ENCODE measurements at places on chromosomes 3 and 15. TPM values are rescaled to one million over a fixed set of nuclear protein-coding genes. Genes with fewer than 3 reads are reported as not detected.
A peak's percentile ranks its signal among the peaks of the same experiment; 100 is the strongest.

- no peak for DNase-seq
These were observed 11.6 kb downstream of the TRPC1 start for GRCh38 chr3:142735462-142735861.

DNA sequence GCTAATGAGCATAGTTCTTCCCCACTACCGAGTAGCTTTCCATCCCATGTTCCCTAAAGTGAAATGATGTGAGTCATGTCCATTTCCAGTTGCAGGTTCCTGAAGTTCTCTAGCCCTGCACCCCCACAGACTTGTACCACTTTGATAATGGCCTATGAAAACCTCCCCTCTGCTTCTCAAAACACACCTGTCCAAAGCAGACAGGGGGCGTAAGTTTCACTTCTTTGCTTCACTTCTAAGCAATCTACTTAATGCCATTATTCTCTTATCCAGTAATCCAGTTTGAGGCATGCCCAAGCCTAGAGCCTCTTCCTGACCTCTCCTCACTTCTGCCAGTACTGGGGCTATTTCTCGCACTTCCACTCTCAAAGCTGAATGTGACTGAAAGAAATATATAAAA, 305.1 kb downstream of the IGSF11 start:
- DNase-seq = no peak

DNA sequence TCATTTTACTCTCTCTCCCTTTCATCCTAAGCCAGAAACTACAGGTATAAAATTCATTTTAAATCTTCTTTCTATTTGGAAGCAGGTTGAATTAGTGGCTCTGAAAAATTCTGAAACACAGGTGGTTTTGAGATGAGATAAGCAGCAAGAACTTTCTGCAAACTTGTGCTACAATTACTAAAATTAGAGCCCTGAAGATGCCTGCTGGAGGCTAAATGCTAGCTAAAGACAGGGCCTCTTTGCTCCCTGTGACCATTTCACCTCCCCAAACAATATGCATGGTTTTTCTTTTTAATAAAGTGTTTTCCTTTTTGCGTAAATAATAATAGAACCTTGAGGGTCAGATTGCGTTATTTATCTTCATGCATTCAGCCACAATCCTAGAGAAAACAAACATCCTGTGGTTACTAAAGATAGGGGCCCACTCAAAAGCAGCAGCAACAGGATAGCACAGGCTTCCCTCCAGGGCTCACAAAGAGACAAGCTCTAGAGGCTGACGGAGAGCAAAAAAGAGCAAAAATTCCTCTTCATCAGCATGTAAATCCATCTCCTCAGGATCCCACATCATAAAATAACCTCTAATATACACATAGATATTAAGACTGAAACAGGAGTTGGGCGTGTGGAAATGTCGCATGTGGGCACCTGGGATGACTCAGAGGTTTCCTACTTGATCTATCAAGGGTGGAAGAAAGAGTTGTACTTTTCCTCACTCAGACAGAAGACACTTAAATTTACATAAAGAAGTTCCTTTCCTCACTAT, 26.5 kb upstream of the CP start:
- peak; percentile 46 for DNase-seq

DNA sequence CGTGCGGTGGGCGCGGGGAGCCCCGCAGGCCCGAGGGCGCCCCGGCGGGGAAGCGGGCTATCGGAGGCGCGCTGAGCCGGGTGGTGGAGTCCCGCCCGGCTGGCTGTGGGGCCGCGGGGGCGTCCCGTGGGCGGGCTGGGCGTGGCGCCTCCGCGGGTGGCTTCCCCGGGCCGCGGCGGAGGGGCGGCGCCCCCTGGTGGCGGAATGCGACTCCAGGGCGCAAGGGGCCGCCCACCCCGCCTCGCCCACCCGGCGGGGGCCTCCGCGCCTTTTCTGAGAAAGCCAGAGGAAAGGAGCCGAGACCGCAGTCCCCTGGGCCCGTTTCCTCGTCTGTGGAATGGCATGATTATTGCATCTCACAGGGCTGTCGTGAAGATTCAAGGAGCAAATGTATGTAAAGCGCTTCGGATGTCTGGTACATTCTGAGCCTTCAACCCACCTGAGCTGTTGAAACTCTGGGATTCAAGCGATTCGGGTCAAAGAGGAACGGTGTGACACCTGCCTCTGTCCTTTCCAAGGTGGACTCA, 31.9 kb upstream of the RAB6B start:
- DNase-seq = peak; percentile 72

DNA sequence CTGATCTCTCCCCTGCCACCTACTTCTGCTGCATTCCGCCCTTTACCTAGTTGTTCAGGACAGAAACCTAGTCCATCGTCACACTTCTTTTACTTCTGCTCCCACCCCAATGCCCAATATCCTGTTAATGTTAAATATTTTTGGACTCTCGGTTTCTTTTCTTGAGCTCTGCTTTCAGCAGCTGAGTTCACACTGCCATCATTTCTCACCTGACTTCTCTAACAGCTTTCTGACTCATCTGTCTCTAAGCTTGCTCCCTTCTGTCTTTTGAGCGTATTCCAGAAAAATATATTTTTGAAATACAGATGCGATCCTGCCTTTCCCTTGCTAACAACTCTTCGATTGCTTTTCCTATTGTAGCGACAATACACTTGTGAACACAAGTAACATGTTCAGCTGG, 183.4 kb downstream of the KLHL25 start:
- no peak for DNase-seq

Gene STARD5
- 7.3 TPM for total RNA-seq

Gene LSAMP
- not detected for total RNA-seq

Gene ITIH4
- 6.3 TPM for total RNA-seq

Gene SLC30A4
- total RNA-seq = 2.0 TPM

Data from activated CD4-positive, alpha-beta memory T cell treated with anti-CD3 and anti-CD28 coated beads for 36 hours (primary cell).